ENCODE measurements at places on chromosomes 2 and 18. TPM values are rescaled to one million over a fixed set of nuclear protein-coding genes. Genes with fewer than 3 reads are reported as not detected.

GNAL gene
- total RNA-seq = 4.1 TPM

SPP2 gene
- total RNA-seq = not detected

DLGAP1 gene
- total RNA-seq = 5.3 TPM

AGBL5 gene
- total RNA-seq = 7.7 TPM

CAPN13 gene
- 0.30 TPM for total RNA-seq
